NCI-H1092 (cell line): ENCODE measurements at places on chromosomes 3 and 15.

DNA sequence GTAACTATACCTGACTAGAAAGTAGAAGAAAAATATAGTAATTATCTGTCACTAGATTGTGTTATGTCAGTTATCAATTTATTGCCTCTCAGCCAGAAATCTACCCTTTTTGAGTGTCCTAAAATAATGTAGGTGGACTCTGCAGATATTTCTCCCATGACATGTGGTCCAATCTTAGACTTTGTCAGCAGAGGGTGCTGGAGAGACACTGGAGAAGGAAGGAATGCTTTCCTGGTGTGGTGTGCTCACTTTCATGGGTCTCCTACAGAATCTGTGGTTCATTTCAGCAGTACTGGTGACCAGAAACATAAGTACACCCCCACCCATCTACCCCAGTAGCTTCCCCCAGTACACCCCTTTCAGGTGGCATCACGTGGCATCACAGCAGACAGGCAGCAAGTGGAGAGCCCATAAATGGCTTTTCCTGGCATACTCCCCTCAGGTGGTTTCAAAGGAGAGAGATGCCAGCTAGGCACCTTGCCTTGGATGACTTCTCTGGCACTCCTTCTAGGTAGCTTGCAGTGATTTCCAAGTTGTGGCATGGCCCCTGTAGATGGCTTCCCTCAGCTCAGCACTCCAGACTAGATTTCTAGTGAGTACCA lies 114.7 kb downstream of the GADL1 start:
- DNase-seq: no peak

GRCh38 chr3:48030188-48030587 lies 14.0 kb upstream of the MAP4 start:
- DNase-seq: no peak

DNA sequence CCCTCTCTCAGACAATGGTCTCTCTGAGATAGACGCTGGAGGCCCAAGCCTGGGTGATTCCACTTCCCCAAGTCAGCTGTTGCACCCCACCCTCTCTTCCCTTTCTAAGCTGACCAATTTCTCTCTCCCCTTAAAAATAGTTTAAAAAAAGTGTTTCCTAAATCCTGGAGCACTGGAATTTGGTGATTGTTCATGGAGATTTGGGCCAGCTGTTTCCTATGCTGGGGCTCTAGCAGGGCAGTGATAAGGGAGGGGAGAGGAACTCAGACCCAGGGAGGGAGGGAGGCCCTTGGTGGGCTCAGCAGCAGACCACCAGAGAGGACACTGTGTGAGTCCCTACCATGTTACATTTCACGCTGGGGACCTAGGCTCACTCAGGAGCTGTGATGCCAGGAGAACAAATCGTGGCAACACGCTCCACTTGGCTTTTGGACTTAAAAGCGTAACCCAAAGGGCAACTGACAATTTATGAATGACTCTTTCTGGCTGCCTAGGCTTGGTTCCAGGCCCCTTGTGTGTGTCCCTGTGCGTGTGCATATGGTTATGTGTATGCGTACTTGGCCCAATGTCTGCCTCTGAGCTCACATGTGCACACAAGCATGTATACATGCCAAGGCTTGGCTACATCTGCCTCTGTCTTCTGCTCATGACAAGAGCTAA lies 59.8 kb upstream of the INSYN1 start:
- no peak for DNase-seq

DNA sequence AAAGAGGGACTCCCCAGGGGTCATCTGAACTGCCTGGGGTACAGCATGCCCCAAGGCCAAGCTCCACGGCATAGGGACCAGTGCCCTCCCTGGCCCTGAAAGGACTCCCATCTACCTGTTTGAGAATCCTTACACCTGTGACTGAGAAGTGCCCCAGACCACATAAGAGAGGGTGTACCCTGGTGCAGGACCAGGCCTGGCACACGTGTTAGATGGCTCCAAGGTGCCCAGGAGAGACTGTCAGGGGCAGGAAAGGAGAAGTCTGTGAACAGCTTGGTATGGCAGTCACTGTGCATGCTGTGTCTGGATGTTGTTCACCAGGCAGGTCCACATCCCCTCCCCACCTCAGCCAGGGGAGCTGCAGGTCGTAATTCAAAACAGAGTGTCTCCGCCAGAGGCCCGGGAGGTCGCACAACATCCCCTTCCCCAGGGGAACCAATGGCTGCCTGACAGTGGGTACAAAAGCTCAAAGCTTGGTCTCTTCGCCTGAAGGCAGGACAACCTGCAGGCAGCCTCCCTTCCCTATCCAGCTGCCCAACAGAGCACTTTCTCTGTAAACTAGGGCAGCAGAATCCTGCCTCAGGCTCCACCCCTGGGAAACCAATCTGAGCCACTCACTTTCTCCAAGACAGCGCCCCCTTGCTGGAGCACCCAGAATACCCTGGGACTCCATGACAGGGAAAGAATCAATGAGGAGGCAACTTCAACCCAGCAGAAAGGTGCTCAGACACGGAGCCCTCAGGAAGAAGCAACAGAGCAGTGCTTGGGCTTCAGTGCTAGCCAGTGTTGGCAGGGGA lies 3.9 kb downstream of the NUP210 start:
- no peak for DNase-seq

DNA sequence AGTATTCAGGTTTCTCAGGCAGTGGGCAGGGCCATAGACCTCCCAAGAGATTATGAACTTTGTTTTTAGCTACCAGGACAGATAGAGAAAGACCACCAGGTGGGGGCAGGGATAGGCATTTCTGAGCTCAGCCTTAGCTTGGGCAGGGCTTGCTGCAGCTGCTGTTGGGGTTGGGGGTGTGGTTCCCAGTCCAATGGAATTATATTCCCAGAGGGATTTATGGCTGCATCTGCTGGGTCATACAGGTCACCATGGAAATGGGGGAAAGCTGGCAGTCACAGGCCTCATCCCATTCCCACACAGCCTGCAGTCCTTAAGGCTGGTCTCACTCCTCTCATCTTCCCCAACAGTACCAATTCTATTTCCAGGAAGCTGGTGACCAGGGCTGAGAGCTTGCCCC lies 144.6 kb upstream of the ZPLD1 start:
- no peak for DNase-seq

- DNase-seq: no peak
These were observed 36.4 kb downstream of the CFAP100 start for GRCh38 chr3:126431103-126431534.

DNA sequence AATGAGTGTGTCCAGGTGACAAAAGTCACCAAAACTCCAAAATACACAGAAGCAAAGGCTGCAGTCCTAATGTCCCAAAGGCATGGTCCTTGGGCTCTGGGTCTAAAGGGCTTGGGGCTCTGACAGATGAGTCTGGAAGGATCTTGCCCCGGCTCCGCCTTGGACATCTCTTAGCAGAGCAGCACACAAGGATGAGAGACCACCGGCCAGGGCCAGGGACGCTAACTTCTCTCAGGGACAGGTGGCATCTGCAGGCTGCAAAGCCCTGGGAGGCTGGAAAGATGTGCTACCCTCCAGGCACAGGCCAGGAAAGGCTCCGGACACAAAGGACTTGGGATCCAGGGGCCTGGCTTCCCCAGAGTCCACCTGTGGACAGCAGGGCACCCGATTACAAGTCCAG lies 14.1 kb upstream of the SHISA5 start:
- DNase-seq: no peak

DNA sequence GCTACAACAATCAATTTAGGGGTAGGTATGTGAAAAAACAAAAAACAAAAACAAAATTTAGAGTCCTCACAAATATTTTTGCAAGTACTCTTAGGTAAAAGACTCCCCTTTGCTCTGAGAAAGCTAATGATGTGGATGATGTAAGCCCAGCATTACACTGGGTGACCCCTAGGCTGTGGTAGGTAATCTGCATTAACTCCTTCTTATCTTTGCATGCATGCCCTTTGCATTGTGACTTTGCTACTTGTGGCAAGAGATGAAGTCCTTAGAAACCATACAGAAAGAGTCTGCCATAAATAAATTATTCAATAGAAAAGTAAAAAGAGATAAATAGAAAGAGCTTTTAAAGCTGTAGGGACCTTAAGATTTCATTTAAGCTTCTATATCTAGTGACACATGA lies 159.7 kb upstream of the MBNL1 start:
- DNase-seq: no peak
